ENCODE measurements at places on chromosomes 3 and 15.
A peak's percentile ranks its signal among the peaks of the same experiment; 100 is the strongest.

DNA sequence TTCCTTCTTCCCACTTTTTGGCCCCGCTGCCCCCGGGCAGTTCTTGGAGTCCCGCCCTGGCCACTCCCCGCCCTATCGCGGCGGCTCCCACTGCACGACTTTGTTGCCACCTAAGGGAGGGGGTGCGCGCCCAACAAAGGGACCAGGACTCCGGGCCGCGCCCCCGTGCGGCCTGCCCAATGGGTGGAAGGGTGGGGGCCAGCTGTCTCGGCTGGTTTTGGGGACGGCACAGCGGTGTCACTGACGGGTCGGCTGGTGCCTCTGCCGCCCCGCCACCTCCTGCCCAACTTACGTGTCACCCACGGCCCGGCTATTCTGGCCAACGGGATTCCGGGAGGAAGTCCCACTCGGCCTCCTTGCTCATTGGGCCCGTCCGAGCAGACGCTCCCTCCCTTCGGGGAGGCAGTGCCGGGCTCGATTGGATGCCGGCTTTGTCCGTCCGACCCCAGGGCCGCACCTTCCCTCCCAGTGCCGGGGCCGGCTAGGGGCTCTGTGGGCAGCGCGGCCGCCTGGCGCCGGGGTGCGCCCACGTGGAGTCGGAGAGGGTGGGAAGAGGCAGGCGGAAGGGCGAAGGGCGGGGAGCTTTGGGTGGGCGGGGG lies at the start of gene GOLIM4:
Gene GOLIM4 (minus strand): TSS at position 314 of the 599 bp plus-strand sequence. CDS start 639 bp downstream, outside the sequence.
- DNase-seq: peak; percentile 99

DNA sequence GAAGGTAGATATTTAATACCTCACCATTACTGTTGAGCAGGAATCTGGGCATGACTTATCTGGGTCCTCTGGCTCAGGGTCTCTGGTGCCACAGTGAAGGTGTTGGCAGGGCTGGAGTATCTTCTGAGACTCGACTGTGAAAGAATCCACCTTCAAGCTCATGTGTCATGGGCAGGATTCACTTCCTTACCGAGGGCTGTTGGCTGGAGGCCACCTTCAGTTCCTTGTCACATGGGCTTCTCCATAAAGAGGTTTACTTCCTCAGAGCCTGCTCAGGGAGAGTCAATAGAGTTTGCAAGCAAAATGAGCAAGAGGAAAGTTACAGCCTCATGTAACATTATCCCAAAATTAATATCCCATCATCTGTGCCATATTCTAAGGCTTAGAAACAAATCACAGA lies 459.5 kb downstream of the NR2F2 start:
- no peak for DNase-seq

DNA sequence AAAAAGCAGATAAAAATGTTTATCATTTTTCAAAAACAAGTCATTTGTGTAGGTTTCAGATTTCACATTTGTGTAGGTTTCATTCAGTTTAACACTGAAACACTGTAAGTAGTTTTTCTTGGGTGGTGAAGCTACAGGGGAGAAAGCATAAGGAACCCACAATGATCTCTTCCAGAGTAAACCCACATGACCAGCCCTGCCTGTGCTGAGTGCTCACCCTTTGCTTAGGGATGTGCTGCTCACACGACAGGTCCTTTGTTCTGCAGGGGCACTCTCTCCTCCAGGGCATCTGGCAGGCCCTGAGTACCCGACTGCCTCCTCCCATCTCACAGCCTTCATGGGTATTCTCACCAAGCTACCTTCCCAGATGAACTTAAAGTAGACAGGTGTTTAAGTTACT lies 28.9 kb downstream of the ZXDC start:
- peak; percentile 25 for DNase-seq

GRCh38 chr3:48702320-48702920 lies 14.6 kb downstream of the IP6K2 start:
- DNase-seq: no peak

- DNase-seq: no peak
These were observed 25.0 kb downstream of the ZNF654 start for GRCh38 chr3:88084097-88084501.

DNA sequence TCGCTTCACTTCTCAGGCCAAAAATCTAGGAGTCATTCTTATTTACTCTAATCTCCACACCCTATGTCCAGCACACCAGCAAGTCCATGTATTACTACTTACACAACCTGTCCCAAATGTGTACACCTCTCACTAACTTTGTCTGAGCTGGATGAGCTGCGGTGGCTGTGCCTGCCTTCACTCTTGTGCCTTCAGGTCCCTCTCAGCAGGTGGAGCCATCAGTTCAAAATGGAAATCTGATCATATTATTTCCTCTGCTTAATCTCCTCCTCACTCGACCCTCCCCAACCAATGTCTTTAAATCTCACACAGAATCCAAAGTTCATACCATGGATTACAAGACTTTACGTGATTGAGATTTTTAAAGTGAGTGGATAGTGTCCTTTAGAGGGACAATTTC lies 82.8 kb downstream of the SSR3 start:
- no peak for DNase-seq

DNA sequence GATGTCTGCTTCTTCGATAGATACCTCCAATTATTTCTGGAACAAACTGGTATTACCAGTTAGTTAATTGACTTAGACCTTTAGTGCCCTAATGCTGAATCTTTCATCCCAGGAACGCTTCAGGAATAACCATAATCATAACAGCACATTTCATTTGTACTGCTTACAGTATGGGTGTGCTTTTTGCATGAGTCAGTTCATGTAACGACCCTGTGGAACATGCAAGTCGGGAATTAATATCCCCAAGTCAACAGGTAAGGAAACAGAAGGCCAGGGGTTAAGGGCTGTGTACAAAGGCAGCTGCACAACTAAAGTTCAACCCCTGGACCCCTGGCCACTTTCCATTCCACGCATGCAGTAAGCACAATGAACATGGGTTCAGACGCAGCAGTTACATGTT lies 49.2 kb downstream of the ADCY5 start:
- no peak for DNase-seq

- DNase-seq: peak; percentile 50
These were observed 207.6 kb downstream of the CHST2 start for GRCh38 chr3:143326983-143327778.

GRCh38 chr3:21041621-21042020 lies 709.4 kb downstream of the ZNF385D start:
- DNase-seq: peak; percentile 70

DNA sequence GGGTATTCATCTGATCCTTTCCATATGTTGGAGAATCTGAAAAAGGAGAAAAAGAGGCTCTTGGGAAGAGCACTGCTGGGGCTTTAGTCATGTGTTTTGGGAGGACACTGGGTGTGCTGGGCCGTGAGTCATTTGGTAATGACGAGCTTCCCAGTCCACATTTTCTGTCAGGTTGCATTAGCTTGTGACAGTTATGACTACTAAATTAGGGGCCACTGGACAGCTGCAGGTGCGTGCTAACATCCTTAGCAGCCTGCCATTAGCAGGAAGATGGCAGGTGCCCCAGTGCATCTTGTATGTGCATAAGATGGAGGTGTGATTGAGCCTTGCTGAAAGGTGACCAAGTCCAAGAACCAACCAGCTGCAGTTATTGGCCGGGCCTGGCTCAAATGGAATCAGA lies 242.4 kb downstream of the RYR3 start:
- no peak for DNase-seq

DNA sequence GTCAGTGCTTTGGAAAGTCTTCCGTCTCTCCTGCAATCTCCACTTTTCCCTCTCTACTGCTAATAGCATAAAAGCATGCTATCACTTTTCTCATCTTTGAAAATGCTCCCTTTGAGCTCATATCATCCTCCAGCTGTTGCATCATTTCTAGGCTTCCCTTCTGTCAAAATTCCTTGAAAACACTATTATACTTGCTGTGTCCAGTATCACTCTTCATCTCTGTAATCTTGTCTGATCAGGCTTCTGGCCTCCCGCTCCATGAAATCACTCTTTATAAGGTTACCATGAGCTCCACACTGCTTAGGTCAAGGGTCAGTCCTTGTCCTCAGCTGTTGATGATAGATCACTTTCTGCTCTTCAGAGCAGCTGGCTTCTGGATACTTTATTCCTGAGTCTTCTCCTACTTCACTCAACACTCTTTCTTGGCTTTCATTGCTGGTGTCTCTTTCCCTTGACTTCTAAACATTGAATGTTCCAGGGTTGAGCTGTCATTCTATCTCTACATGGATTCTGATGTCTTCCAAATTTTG lies 50.9 kb upstream of the SPTSSB start:
- DNase-seq: no peak

GRCh38 chr3:155512175-155512866 lies 218.8 kb upstream of the STRIT1 start:
- DNase-seq: no peak

GRCh38 chr15:96125721-96126415 lies 204.6 kb upstream of the NR2F2 start:
- peak; percentile 29 for DNase-seq

- DNase-seq: no peak
These were observed 896 bp upstream of the KLHL25 start for GRCh38 chr15:85795337-85796305.

- no peak for DNase-seq
These were observed 996 bp downstream of the RABL3 start for GRCh38 chr3:120741320-120741719.

DNA sequence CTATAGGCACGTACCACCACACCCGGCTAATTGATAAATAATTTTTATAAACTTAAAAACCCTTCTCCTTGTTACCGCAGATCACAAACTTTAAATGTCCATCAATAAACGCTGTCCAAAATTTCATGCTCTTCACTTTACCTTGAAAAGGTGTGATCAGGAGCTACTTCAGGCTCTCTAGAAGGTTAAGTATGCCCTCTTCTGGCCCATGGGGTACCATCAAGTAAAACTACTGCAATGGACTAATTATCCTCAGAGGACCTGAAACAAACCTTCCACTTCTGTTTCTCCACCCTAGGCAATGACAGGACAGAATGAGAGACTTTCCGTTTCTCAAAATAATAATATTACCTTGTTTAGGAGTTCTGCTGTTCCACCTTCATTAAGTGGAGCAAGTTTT lies 9.2 kb downstream of the LZTFL1 start:
- no peak for DNase-seq

GRCh38 chr3:50124052-50124799 lies 30.9 kb upstream of the SEMA3F start:
- DNase-seq: peak; percentile 27

GRCh38 chr3:126434264-126434590 lies 39.5 kb downstream of the CFAP100 start:
- DNase-seq: no peak

DNA sequence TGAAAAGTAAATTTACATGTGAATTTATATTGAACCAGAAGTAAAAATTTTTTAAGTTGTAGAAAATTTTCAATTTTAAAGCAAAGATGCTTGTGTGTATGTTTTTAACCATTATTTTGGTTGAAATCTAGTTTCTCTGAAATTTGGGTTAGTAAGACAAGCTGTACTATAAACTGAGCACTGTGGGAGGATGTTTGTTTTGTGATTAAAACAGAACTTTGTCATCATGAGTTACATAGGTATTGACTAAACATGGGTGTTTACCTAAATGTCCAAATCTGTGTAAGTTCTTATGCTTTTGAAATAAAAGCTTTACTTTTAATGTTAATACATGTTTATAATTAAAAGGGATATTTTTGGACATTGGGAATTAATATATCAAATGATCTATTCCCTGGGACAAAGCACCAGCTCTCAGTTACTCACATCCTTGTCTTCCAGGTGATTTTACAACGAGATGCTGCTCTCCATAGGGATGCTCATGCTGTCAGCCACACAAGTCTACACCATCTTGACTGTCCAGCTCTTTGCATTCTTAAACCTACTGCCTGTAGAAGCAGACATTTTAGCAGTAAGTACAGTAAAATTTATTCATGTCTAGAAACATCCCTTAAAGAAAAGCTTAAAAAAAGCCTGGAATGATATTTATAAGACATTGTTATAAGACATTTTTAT lies 32.7 kb downstream of the RNF13 start:
- no peak for DNase-seq

DNA sequence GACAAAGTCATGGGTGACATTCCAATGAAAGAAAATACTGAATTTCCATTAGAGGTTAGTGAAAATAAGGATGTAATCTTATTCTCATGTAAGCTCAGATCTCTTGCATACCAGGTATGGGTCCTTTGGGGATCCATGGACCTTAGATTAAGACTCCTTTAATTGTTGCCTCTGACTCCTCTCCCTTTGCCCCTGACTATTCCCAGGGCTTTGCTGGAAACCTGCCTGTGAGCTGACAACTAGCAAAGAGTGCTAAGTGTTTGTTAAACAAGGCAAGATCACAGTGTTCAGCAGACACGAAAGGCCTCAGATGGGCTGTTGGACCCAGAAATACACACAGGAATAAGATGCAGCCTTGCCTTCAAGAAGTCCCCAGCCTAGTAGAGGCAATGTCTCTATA lies 32.1 kb downstream of the ACKR2 start:
- DNase-seq: no peak

DNA sequence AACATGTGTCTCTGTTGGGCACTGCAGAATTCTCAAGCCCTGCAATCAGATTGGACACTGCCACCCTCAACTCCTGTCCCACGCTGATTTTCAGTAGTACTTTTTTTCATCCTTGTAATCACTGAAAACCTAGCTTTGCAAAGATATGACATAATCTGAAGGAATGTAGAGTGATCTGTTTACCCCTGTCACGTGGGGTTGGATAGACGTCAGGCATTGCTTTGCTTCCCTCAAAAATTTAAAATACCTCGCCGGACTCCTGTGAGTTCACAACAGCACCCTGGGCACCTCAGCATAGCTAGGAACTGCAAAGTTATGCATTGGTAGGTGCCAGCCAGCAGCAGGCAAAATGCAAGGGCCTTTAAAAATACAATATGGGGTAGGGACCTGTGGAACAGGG lies 71.1 kb upstream of the OXTR start:
- DNase-seq: peak; percentile 59

DNA sequence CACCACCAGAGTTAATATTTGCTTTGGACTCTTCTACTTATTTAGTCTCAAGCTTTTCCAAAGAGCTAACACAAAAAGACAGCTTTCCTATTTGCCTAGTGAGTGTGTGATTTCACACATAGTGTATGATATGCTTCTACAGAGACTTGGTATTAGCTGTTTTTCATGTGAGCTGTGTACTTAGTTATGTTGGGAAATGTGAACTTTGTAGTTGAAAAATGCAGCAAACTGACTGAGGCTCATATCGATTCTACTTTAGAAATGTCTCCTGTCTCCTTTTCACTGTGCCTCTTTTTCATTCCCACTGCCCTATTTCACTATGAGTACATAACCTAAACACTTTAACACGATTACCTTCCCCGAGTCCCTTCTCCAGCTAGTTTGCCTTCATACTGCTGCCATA lies 136.5 kb downstream of the ALCAM start:
- DNase-seq: no peak

- DNase-seq: no peak
These were observed 16.9 kb upstream of the RYR3 start for GRCh38 chr15:33293713-33294334.

- no peak for DNase-seq
These were observed 35.1 kb upstream of the PTPRG start for GRCh38 chr3:61526308-61526707.

All from adipocyte (in vitro differentiated cells).